ENCODE measurements at places on chromosomes 3 and 15.

DNA sequence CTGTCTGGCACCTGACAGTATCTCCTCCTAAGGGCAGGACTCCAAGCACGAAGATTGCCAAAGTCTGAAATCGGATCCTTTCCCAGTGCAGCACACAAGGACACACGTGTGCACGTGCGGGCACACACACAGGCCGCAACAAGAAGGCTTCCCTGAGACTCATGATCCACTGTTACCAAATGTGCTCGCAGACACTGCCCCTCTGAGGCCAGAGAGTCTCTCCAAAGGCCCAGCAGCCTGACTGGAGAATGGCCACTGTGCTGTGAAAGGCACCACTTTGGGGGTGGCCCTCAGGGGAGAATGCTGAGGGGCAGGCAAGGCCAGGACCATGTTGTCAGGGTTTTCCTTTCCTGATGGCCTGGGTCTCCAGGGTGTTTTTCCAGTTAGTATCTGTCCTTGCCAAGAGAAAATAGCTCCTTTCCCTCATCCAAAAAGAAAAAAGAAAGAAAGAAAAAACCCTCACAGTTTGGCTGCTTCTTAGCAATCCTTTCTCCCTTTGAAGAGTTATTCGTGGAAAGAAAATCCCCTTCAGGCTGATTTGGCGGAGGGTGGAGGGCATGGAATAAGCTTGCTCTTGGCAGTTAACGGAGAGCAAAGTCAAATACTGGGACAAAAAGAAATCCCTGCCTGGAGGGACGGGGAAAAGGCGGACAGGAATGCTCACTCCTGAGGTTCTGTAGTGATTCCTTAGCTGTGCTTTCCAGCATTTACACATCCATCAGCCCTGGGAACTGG is 112.2 kb upstream of the ETV5 start:
- DNase-seq: no peak

DNA sequence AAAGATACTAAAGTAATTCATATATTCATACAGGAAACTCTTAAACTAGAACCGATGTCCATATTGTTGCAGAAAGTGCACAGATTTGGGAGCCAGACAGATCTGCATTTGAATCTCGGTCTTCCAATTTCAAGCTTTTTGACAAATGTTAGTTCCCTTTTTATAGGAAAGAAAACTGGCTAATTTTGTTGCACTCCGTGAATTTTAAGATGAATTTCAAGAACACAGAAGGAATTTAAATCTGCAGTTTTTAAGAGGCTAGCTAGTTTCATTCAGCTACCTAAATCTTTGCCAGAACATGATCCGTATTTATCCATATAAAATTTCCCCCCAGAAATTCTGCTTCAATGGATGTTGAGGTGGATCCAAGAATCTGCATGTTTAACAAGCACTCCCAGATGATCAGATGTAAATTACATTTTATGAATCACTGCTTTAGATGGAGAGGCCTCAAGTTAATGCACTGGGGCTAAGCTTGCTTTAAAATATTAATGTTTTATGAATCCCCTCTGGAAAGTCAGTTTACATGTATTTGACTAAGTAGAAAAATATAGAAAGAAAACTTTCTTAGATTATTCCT is 1296.3 kb upstream of the CADM2 start:
- DNase-seq: peak; percentile 1

DNA sequence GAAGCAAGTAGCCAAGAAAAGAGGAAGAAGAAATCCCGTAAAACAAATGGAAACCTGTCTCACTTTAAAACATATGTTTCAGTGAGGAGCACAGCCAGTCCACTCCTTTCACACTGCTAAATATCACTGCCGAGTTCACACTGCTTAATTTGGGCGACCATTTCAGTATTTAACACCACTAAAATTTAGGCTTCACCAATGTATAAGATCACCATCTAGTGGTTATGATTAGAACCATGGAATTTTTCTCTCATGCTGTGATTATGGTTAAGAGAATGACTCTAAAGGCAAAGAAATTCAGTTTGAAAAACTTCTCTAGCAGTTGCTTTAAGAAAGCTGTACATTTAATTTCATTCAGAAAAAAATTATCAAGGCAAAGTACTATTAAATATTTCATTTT is 16.6 kb downstream of the SLC4A7 start:
- DNase-seq: no peak

- no peak for DNase-seq
These were observed 148.9 kb upstream of the GBE1 start for GRCh38 chr3:81910244-81910852.

GRCh38 chr15:43915631-43916325 is 89.0 kb downstream of the WDR76 start:
- DNase-seq: no peak

DNA sequence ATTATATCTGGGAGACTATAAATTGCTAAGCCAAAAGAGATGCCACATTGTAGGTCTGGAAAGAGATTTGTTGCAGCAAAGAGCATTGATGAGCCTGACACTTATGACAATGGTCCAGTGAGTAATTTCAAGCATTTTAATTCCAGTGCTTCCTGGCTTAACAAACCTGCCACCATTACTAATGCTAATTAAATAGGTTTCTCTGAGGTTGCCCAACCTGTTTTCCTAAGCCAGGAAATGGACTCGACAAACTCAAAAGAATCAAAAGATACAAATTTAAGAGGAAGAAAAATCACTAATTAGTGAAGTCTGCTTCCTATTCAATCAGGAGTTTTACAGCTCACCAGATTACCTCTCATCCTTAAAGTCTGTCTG is 36.7 kb upstream of the CTDSPL start:
- DNase-seq: no peak

DNA sequence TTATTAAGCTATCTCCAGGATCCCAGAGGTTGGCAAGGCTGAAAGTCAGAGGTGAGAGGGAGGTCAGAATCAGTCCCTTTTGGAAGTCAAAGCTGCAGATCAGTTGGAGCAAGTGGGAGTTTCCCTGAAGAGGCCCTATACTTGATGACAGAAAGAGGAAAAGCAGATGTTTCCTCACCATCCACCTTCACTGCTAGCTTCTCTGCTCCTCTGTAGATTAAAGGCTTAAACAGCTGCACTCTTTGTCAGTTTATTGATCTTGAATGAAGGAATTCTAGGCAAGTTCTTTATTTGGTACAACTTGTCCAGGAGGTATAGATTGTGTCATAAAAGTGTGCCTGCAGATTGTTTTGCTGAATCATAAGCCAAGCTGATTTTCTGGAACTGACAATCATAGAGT is 408.2 kb upstream of the TGFBR2 start:
- no peak for DNase-seq

DNA sequence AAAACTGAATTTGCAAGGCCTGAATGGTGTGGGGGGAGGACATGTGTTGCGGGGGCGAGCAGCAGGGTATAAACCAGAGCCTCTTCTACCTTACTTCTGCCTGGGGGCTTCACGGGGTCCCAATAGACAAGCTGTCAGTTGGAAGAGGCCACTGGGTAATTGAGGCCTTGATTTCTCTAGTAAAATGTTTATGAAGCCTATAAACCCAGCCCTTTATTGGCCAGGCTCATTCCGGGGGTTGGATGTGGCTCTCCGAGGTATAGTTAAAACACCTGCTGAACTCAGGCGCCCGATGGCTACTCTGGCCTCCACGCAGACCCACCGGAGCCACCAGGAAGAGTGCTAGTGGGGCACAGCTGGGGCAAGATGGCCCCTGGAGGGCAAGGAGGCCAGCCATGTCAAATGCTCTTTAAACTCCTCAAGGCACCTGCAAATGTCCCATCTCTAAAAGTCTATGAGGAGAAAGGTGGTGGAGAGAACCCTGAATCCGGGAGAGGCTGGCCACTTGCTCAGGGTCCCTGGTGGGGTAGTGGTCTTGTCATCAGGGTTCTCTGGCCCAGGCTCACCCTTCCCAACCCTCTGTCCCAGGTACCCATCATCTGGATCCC is 34.3 kb downstream of the IGDCC3 start:
- DNase-seq: no peak

- no peak for DNase-seq
These were observed 36.8 kb downstream of the TRANK1 start for GRCh38 chr3:36907911-36908646.

GRCh38 chr15:56491110-56491722 is 26.3 kb upstream of the MNS1 start:
- peak; percentile 69 for DNase-seq

- no peak for DNase-seq
These were observed 31.6 kb upstream of the SLC35G2 start for GRCh38 chr3:136787349-136787748.

DNA sequence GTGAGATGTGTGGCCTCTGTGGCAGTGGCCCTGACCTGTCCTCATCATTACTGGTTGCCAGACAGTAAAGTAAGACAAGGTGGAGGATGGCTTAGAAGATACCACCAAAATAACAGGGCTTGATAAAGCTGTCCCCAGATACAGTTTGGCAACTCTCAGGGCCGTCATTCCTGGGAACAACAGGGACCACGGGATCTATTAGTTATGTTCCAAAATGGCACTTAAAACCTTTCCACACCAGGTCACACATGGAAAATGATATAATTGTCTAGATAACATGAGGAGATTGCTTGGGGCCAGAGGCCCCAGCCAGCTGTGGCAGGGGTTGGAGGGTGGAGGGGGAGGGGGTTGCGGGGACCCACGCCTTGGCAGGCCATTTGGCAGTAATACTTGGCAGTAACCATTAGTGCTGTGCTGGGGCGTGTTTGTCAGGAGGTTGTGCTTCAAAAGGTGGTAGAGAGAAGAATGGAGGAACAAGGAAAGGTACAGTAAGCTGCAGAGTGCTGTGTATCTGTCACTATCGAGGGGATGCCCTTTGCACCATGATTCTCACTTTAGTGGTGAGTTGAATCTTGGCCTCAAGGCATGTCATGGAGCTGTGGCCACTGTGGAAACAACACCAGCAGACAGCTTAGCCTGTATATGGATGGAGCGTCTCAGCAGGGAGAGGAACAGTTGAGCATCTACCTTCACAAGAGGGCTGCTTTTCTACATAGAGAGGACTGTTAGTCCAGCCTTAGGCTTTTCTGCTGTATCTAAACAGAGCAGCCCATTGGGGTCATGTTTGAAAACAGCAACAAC is 14.0 kb downstream of the PLCL2 start:
- DNase-seq: no peak

- no peak for DNase-seq
These were observed 216.1 kb downstream of the WNT5A start for GRCh38 chr3:55270976-55271375.

GRCh38 chr15:89071471-89071870 is 16.8 kb upstream of the ABHD2 start:
- no peak for DNase-seq

GRCh38 chr3:193821151-193821668 is 228.2 kb downstream of the OPA1 start:
- DNase-seq: no peak

DNA sequence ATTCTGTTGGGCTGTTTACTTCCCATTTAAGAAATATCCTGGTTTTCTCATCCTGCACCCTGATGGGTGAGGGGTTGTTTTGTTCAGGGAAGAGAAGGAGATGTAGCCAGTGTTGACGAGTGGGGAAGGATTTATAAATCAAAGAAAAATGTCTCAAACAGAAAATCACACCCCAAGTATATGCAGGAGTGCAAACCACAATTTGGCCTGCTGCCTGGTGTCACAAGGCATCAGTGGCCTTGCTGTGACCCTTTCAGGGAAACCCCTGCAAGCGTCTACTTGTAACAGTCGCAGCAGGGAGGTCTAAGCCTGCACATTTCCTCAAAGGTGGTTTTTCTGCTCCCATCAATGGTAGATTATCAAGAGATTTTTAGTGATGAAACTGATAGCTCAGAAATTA is 132.6 kb upstream of the LRRN1 start:
- no peak for DNase-seq

GRCh38 chr3:50687916-50688315 is 13.2 kb downstream of the DOCK3 start:
- no peak for DNase-seq

GRCh38 chr3:180808823-180809575 is 103.5 kb upstream of the FXR1 start:
- DNase-seq: no peak

GRCh38 chr3:95311272-95311671 is 1248.4 kb downstream of the NSUN3 start:
- no peak for DNase-seq

GRCh38 chr15:39792025-39792843 is 9.6 kb upstream of the FSIP1 start:
- DNase-seq: no peak

DNA sequence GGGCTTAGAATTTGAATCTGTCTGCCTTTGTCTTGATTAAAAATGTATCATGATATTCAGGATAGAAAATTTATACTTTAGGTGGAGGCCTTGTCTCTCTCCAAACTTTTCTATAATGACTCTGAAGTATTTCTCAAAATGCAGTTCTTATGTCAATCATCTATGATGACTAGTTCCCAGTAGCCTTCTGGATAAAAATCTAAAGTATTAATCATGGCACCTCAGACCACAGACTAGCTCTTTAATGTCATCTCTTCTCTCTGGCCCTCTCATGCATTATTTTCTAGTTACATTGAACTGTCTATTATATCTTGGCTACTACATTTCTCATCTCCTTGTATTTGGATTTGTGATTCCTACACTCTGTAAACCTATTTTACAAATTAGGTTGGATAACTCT is 96.9 kb downstream of the ZPLD1 start:
- no peak for DNase-seq

- no peak for DNase-seq
These were observed 49.5 kb downstream of the SLC30A4 start for GRCh38 chr15:45473068-45473467.

- DNase-seq: no peak
These were observed 17.4 kb downstream of the NBEAL2 start for GRCh38 chr3:46996689-46997452.

DNA sequence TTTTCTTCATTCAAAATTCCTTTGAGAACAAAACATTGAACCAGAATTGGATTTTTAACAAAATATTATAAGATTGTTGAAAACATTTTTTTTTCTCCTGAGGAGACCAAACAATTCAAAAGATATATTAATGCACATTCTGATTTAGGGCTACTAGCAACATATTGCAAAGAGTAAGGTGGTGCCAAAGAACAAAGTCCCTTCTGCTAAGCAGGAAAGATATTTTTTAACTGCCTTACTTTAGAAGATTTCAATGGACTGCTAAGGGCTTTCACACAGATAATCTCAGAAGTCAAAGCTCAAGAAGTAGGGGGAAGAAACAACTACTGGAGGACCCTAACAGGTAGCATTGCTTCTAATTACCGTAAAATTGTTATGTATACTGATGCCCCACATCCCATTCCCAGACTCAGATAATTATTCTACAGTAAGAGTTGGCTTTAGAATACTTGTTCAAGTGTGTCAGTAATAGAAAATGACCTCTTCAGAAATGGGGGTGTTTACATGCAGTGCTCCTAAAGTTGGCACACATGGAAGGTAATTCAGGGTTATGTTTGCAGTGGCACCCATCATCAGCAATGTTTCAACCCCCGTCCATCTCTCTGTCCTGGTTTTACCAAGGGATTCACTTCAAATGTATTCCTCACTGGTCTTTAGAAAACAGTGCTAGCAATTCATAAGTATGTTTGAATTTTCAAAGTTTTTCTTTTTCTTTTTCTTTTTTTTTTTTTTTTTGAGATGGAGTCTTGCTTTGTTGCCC is 354.7 kb downstream of the ZBTB20 start:
- DNase-seq: no peak

GRCh38 chr15:31083370-31083780 is 18.1 kb downstream of the TRPM1 start:
- no peak for DNase-seq

- peak; percentile 48 for DNase-seq
These were observed 8.7 kb downstream of the ZDHHC19 start for GRCh38 chr3:196202516-196202970.

- no peak for DNase-seq
These were observed 73.4 kb downstream of the RFTN1 start for GRCh38 chr3:16439848-16440708.

Measured in retina (tissue), 1 donor.